ENCODE measurements at places on chromosomes 1 and 21.

DNA sequence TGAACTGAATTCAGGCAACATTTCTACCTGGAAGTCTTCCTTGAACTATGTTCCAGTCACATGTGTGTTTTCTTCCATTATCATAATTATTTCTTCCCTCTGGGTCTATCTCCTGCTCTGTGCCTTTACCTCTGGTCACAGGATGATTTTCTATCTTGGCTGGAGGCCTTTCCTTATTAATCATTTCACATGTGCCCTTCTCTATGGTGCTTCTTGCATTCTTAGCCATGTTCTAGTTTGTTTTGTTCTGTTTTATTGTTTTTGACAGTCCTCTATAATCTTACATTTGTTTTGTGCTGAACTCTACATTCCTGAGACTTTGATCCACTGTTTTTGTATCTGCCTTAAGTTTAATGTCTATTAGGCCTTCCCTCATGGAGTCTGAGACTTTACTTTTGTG lies 51.0 kb downstream of the SGIP1 start:
- DNase-seq: no peak

GRCh38 chr1:230226007-230226800 lies 159.2 kb downstream of the GALNT2 start:
- no peak for DNase-seq

GRCh38 chr1:171292799-171293198 lies 21.2 kb upstream of the FMO4 start:
- DNase-seq: no peak

- DNase-seq: no peak
These were observed 547.2 kb upstream of the NCAM2 start for GRCh38 chr21:20451046-20451445.

GRCh38 chr1:150560011-150560438 lies 10.8 kb downstream of the ADAMTSL4 start:
- DNase-seq: no peak

DNA sequence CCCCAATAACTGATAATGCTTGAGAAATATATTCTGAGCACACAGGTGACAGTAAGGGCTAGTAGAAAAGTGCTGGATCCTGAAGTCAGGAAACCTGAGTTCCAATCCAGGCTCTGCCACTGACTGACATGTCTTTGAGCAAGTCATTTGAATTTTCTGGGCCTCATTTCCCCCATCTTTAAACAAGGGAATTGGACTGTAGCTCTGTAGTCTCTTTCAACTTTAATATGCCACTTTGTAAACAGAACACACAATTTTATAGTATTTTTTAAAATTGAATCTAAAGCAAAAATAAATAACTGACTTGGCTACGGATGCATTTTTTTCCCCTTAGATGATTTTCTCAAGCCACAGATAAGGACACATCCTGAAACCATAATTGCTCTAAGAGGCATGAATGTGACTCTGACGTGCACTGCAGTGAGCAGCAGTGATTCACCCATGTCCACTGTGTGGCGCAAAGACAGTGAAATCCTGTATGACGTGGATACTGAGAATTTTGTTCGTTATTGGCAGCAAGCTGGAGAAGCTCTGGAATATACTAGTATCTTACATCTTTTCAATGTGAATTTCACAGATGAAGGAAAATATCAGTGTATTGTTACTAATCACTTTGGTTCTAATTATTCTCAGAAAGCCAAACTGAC lies 37.0 kb downstream of the LRIG2 start:
- DNase-seq: no peak

DNA sequence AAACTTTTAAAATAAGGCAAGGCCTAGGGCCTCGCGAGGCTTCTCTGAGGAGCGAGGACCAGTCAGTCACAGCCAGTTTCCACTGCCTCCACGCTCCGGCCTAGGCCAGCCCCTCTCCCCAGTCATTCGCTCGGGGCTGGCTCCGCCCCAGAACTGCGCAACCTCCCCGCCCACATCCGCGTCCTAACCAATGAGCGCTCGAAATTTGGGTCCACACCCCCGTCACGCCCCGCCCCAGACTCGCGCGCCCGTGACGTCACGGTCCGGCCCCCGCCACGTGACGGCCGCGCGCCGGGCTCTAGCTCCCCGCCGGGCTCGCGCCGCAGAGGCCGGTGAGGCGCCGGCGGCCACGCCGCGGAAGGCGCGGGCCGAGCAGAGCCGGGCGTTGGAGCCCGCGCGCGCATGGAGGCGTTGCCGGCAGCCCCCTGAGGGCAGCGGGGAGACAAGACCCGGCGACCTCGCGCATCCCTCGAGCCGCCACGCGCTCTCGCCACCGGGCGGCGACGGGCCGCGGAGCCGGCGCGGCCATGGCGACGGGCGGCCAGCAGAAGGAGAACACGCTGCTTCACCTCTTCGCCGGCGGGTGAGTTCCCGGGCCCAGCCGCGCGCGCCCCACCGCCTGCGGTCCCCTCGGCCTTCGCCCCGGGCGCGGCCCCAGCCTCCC lies at the start of gene SLC25A33:
Gene SLC25A33 (plus strand): TSS at position 301 of the 664 bp plus-strand sequence. CDS start 227 bp downstream, at position 528.
- peak; percentile 97 for DNase-seq

GRCh38 chr1:53639996-53640700 lies 98.8 kb downstream of the GLIS1 start:
- no peak for DNase-seq

DNA sequence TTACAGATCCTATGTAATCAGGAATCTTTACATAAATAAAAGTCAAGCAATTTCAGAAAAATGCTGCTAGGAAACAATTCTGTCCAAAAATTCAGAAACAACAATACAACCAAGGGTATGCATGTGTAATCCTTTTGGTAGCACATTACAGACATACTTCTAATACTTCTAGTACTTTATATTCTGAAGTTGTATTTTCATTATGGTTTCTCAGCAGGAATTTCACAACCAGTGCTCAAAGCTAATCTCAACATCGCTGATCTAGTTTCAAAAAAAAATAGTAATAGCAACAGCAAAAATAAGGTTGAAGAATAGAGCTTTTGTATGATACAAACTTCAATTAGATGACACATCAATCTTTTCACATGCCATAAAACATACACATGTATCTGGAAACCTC lies 545.2 kb downstream of the LTN1 start:
- DNase-seq: peak; percentile 14

- DNase-seq: peak; percentile 78
These were observed 350 bp upstream of the S100A6 start for GRCh38 chr1:153536012-153536670.

DNA sequence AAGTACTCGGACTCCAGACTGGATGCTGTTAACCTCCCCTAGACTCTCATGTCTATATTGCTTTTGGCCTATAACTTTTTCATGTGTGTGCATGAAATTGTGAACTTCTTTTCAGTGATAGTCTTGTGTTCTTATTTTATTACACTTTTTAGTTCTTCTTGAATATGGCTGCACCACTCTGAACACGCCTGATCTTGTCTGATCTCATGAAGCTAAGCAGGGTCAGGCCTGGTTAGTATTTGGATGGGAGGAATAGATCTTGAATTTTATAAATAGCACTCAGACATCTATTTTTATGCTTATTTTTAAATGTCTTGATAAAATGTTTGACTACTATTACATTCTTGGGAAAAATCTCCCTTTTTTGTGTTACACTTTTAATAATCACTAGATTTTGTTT lies 22.4 kb downstream of the TCP10L start:
- DNase-seq: no peak

GRCh38 chr1:22796642-22797041 lies 86.0 kb downstream of the EPHB2 start:
- DNase-seq: no peak

GRCh38 chr1:183676586-183677189 lies 23.6 kb upstream of the APOBEC4 start:
- no peak for DNase-seq

- DNase-seq: peak; percentile 48
These were observed 323.6 kb downstream of the MRPL39 start for GRCh38 chr21:25283720-25284119.

DNA sequence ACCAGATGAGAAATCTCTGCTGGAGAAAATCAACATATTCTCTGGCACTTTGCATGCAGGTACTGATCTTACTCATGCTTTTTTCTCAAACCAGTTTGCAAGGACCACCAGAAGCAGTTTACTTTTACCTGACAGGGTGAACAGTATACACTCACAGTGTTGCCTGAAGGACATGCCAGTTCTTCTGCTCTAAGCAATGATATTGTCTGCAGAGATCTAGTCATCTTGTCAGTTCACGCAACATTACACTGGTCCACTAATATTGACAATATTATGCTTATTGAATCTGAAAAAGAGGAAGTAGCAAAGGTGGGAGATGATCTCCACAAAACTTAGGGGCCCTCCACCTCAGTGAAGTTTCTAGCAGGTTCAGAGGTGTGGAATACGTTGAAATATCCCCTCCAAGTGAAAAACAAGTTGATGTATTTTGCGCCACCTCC lies 3.8 kb upstream of the S100B start:
- DNase-seq: no peak

DNA sequence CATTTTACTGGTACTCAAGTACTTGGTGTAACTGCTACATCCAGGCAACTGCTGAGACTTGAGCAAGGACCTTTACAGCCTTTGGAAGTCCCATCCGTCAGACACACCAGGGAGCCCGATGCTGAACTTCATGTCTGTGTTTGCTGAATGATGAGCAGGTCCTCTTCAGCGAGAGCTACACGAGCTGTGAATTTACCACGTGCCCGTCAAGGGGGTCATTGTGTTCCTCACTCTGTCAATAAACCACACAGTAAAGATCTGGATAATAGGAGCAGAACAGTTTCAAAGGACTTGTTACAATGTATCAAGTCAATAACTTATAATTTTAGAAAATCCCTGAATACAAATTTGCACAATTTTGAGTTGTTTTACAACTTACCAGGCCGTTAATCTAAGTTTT lies 427.2 kb downstream of the KIF26B start:
- DNase-seq: no peak

GRCh38 chr1:115712911-115713609 lies 55.5 kb downstream of the CASQ2 start:
- DNase-seq: no peak

GRCh38 chr1:175978926-175979325 lies 228.2 kb downstream of the COP1 start:
- DNase-seq: no peak

- no peak for DNase-seq
These were observed 77.6 kb downstream of the EPHB2 start for GRCh38 chr1:22788254-22788661.

- DNase-seq: no peak
These were observed 11.4 kb upstream of the TENT5C start for GRCh38 chr1:117594261-117594990.

DNA sequence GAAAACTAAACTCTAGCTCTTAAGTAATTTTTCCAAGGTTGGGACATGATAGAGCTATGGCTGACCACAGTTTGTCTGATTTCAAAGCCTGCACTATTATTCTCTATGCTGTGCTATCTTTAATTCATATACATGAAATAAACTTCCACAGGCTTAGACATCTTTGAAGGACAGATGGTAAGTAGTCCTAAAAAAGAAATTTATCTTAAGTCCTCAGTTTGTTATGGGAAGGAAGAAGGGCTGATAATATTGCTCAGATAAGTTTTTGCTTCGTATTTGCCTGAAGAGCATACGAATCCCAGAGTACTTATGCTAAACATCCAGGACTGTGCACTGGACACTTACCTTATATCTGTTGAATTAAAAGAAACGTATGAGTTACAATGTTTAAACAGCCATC lies 39.6 kb downstream of the VCAM1 start:
- DNase-seq: no peak

DNA sequence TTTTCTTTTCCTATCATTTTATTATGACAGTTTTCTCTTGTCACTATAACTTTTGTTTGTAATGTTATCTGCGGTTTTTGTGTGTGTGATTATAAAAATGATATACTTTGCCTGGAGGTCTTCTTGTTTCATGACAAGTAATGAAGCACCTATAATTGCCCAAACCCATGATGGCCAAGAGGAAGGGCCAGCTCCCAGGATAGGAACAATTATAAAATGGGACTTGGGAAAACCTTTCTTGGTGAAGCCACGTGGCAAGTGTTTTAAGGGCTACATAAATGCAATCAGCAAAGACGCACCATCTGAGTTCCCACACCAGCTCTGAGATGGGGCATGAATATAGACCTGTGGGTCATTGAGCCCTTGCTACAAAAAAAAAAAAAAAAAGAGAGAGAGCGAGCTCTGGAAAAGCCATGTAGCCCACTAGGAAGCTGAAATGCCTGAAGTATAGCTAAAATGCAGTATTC lies 462.6 kb upstream of the RUNX1 start:
- DNase-seq: peak; percentile 20

DNA sequence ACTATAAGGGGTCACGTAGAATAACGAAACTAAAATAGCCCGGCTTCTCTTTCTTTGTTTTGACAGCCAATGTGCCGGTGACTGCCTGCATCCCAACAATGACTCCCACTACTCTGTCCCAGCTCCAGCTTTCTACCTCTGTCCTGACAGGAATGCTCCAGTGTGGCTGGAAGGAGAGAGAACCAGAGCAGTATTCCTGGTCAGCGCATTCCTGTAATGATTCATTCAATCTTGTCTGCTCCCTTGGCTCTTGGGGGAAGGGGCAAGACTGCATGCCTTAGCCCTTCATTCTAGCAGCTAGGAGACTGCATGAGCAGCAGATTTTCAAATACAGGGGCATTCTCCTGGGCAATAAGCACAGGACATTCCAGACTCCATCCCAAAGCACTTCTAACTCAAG lies 132.1 kb upstream of the PRMT6 start:
- DNase-seq: no peak

- no peak for DNase-seq
These were observed 25.6 kb downstream of the RGS1 start for GRCh38 chr1:192601143-192601542.

- no peak for DNase-seq
These were observed 415.0 kb downstream of the HLX start for GRCh38 chr1:221294242-221294641.

DNA sequence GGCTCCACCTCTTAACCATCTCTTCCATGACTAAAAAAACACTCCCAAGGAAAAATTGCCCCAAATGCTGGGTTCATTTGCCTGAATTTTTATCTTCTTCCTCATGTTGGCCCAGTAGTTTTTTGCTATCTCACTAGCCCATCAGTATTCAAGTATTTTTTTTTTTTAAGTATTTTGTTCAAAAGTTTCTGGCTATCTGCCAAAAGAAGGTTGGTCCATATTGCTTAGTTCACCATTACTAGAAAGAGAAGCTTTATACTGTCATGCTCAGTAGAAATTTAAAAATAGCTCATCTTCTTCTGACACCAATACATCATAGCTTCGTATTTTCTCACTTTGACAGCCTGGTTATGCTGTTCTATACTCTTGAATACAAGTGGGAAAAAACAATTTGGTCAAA lies 41.0 kb upstream of the PDE9A start:
- DNase-seq: no peak

All from COLO829 (cell line).